ENCODE measurements at places on chromosomes 7 and 10.

GRCh38 chr7:74263399-74264120, 9.4 kb upstream of the RFC2 start:
- no peak for DNase-seq

DNA sequence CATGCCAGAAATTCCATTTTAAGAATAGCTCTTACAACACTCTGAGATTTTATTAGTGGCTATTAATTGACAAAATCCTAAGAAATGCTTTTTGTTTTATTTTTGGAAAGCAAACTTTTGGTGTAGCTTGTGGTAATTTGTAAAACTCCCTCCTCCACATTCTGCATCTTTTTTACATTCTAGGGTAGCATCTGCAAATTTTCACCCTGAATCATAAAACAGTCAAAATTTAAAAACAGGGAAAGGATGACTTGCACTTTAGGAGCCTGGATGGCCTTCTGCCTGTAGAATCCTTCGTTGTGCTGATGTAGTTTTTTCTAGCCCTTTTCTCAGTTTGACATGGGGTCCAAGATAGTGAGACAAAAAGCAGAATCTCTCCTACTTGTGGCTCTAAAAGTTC, 316.1 kb downstream of the ADRA2A start:
- DNase-seq: peak; percentile 62

- peak; percentile 6 for DNase-seq
Measured at GRCh38 chr10:43036481-43037428, 40.1 kb upstream of the RET start.

- no peak for DNase-seq
Measured at GRCh38 chr10:111335826-111336225, 259.0 kb downstream of the ADRA2A start.

GRCh38 chr10:546971-547590, 142.4 kb downstream of the DIP2C start:
- no peak for DNase-seq
